Mucosa of gallbladder (tissue), 1 donor: ENCODE measurements at places on chromosomes 3 and 15. TPM values are rescaled to one million over a fixed set of nuclear protein-coding genes. Genes with fewer than 3 reads are reported as not detected.

The SLCO3A1 gene
- total RNA-seq, result 34.2 TPM

GRCh38 chr3:32996048-32996754 lies 44.8 kb downstream of the CCR4 start:
- DNase-seq, result no peak

- DNase-seq, result peak; percentile 66
These were observed 31.4 kb downstream of the NPTN start for GRCh38 chr15:73601451-73602445.

The HRG gene
- total RNA-seq, result 0.49 TPM

The GOLGA8T gene
- total RNA-seq, result 0.66 TPM

GRCh38 chr3:178949896-178950295 lies 121.7 kb downstream of the ZMAT3 start:
- DNase-seq, result no peak

- no peak for DNase-seq
These were observed 1.7 kb upstream of the GPR87 start for GRCh38 chr3:151318313-151318712.

GRCh38 chr3:146646261-146646660 lies 41.1 kb upstream of the PLSCR5 start:
- no peak for DNase-seq

GRCh38 chr3:112231727-112232126 lies 62.3 kb downstream of the SLC9C1 start:
- no peak for DNase-seq

- DNase-seq, result no peak
These were observed 28.7 kb downstream of the MRPL3 start for GRCh38 chr3:131474115-131474514.
